Ascending aorta (tissue), 2 donors: ENCODE measurements at places on chromosomes 2 and 18.
A peak's percentile ranks its signal among the peaks of the same experiment; 100 is the strongest.

DNA sequence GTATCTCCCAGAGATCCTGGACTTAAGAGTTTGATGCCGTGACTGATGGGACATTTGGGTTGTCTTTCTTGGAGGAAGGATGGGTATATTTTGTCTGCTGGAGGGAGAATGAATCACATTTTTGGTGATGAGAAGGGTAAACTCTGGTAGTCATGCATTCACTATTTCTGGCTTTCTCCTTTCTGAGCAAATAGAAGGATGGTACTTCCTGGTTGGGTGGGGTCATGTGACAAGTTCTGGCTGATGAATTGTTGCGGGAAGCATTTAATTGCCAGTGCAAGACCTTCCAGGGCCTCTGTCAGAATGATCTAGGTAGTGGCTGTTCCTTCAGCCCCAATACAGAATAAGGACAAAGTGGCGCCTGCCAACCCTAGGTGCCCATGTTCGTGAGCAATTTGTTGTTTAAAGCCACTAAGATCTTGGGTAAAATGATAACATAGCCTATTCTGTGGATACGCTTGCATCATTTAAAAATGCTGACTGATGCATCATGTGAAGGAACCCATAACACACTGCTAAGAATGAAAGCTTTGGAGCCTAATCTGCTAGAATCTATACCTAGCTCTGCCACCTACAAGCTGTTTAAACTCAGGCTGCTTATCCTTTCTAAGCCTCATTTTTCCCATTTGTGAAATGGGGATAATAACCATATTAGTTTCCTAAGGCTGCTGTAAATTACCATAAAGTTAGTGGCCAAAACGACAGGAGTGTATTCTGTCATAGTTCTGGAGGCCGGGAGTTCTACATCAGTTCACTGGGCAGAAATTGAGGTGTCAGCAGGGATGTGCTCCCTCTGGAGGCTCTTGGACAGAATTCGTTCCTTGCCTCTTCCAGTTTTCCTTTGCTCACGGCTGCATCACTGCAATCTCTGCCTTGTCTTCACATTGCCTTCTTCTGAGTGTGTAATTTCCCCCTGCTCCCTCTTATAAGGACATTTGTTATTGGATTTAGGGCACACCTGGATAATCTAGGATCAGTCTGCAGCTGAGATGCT lies 281.3 kb downstream of the AGPS start:
- no peak for DNase-seq

DNA sequence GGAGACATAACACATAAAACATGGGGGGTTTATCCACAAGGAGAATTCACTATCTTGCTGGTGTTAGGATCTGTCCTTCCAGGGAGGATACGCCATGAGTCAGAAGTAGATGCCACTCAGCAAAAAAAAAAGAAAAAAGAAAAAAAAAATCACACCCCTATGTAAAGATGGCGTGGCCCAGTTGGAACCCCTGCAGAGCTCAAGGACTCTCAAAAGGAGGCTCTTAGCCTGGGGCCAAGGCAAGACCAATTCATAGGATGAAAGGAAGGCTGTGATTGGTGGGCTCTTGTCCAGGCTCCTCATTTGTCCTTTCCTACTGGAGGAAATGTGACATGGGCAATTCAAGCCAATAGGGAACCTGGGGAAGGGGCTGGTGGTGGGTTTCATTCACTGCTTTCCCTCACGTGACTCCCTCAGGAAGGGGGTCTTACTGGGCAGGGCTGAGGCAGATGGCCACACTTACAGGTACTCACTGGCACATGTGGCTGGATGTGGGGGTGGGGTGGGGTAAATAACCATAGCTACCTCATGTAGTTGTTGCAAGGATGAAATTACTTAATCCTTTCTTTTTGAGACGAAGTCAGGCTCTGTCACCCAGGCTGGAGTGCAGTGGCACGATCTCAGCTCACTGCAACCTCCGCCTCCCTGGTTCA lies 38.7 kb upstream of the HAAO start:
- DNase-seq, result peak; percentile 53

GRCh38 chr2:190466819-190467446 lies 58.8 kb downstream of the MFSD6 start:
- DNase-seq, result no peak

DNA sequence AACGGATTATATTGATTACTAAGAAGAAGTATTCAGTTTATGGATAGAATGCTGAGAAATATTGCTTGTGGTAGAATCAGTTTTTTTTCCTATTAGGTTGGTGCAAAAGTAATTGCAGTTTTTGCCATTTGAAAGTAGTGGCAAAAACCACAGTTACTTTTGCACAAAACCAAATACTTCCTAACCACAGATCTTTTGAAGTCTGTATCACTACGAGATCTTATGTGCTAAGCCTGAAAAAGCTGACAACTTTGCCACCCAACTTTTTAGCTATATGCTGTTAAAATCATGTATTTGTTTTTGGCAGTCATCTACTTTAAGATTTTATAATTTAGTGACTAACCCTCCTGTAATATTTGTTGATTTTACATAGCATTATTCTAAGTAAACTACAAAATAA lies 24.6 kb downstream of the DNAJC10 start:
- no peak for DNase-seq

DNA sequence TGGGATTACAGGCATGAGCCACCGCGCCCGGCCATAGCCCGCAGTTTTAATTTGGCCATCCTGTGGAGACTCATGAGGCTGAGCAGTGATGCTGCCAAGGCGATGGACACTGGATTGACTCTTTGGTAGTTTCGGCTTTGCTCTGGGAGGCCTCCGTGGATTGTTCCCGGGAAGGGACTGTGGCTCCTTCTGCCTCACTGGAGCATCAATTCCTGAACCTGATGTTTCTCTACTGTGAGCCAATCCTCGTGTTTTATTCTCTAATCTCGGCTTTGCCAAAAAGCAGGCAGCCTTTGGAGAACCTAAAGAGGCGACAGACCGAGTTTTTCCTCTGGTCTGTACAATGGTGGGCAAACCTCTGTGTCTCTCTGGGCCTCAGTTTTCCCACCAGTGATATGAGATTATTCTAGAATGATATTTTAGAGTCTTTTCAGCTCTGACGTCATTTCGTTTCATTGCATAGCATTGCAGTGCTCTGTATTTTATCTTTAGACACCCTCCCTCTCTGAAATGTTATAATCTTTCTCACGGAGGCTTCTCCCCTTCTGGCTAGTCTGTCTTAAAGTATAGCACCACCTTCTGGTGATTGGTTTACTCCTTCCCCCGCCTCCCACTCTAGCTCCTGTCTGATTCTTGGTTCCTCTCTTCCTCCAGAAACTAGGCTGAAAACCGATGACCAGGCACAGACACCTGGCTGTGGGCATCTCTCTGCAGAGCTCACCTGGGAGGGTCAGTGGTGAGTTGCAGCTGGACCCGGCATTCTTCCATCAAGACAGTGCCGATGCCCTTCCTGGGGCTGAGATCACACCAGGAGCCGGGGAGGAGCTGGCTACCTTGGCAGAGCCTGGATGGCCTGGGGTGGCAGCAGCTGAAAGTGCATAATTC lies 341.3 kb downstream of the MYCN start:
- no peak for DNase-seq
